ENCODE measurements at places on chromosomes 4 and X.

DNA sequence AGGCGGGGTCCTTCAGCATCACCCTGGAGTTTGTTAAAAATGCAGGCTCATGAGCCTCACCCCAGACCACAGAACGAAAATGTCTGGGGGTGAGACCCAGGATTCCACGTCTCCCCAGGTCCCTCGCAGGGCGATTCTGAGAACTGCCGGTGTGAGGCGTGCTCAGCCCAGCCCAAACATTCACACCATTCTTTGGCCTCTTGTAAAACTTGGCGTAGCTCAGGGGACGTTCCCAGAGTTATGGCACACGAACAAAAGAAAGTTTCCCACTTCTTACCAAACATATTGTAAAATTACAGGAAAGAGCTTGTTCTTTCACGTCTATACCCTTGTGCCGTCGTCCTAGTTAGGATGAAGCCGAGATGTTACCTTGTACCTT is 12.9 kb downstream of the CD99 start:
- DNase-seq, result no peak

GRCh38 chrX:70479247-70479921 is 34.7 kb downstream of the DLG3 start:
- DNase-seq, result no peak

GRCh38 chr4:124135409-124135813 is 577.1 kb downstream of the ANKRD50 start:
- no peak for DNase-seq

DNA sequence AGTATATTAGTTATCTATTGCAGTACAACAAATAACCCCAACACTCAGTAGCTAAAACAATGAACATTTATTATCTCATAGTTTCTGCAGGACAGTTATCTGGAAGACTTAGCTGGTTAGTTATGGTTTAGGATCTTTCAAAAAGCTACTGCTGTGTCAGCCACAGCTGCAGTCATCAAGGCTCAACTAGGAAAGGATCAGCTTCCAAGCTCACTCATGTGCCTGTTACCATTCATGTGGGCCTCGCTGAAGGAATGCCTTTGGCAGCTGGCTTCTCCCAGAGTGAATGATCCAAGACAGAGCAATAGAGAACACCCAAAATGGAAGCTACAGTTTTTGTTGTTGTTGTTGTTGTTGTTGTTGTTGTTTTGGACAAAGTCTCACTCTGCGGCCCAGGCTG is 13.5 kb upstream of the PRSS48 start:
- DNase-seq, result no peak

- no peak for DNase-seq
Observed at GRCh38 chr4:138056541-138056940, 185.6 kb downstream of the SLC7A11 start.

DNA sequence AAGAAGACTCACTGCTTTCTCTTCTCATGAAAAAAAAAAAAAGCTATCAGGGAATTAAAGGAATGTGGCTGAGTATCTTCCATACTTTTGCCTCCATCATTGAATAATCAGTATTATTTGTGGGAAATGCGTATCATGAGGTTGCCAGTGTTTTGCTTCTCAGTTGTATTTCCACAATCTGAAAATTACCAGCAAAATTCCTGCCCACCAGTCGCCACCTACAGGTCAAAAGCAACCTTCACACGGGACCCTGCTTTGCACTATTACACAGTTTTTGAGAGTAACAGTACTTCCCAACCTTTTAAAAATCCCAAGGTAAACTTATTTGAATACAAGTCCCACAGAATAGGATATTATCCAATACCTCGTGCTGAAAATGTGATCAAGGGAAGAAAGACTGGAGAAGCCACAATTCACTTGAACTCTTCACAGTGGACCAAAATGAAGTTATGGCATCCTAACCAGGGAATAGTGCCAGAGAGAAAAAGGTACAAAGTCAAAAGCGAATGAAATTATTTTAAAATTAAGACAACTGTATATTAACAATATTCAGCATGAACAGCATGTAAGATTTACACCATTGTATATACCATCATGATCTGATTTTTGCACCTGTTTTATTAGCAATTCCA is 30.4 kb downstream of the PGRMC1 start:
- no peak for DNase-seq

DNA sequence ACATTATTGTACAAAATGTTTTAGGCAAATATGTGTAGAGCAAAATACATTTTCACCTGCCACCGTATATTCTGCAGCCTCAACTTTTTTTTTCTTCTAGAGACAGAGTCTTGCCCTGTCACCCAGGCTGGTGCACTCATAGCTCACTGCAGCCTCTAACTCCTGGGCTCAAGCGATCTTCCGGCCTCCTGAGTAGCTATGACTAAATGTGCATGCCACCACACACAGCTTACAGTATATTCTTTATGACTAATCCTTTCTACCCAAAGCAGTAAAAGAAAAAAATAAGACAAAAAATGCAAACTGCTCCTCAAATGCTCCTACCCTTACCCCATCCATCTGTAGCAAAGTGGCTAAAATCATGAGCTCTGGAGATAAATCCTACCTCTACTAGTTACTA is 426.3 kb downstream of the KCNIP4 start:
- no peak for DNase-seq
